ENCODE measurements at places on chromosomes 1 and 21.

DNA sequence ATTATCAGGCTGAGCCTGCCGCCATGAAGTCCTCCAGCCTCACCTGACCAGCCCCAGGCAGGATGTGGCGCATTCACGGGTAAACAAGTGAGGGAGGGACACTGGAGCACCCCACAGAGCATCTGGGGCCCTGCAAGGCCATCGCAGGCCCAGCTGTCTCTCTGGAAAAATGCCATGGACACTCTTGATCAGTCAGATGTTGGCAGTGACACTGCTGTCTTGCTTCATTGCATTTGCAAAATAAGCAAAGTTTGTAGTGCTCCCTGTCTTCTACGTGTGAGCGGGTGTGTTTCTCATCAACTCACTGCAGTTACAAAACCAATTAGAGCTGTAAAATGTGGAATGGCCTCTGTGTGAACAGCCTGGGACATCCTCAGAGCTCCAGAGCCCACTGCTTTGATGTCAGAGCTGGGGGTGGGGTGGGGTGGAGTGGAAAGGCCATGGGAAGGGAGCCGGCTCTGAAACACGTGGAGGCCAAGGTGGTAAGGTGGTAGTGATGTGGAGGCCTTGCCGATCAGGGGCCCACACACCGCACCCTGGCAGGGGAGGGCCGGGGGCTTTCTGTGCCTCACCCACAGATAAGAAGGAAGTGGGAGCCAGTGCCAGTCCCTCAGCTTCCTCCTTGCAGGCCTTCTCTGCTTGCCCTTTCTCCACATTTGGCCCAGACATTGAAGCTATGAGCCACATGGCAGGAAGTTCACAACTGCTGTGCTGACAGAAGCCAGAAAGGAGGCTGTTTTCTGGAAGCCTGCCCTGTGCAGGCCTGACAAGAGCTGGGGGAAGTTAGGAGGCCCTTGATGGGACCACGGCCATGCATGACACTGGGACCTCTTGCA is 254.9 kb downstream of the RHOU start:
- DNase-seq: no peak

GRCh38 chr1:109787211-109787844 is 23.6 kb upstream of the EPS8L3 start:
- no peak for DNase-seq

GRCh38 chr1:22607154-22607553 is 29.3 kb upstream of the C1QA start:
- no peak for DNase-seq

DNA sequence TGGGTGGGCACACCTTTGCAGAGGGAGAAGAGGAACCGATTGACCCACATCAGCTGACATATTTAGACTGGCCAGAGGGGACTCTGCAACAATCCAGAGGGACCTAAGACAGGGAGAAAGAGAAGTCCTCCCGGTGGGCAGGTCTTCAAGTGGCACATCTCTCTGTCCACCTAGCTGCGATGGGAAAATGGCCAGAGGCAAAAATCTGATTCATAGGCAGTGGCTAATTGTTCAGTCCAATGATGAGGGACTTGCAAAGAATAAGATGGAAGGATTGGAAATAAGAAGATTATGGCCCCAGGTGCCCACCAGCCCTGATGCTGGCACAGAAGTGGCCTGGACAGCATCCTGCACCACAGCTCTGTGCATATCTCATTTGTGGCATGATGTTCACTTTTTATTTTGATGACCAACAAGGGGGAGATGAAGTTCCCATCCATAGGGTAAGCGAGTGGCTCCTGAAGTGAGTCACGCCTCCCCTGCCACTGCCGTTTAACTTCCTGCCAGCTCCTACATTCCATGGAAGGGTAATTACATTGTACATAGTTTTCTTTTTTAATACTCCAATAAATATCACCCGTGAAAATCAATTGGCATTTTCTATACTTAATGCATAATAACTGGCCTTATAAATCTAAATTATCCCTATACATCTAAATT is 659.6 kb downstream of the MATN1 start:
- no peak for DNase-seq

DNA sequence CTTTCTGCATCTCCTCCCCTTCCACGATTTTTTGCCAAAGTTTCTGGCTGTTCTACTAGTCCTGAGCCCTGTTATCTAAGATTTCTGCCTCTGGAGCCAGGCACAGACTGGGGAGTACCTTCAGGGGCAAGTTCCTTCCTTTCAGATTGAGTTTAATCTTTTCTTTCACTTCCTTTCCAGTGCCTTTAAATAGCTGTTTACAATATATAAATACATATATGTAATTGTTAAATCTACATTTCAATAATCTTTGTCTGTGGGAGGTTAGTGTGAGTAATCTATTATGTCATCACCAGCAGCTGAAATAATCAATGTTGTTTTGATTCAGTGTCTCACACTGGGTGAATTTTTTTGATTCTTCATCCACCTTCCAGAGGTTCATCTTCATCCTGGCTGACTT is 31.8 kb downstream of the DIPK1A start:
- DNase-seq: no peak

- no peak for DNase-seq
Measured at GRCh38 chr1:170402476-170403311, 129.3 kb upstream of the GORAB start.

- no peak for DNase-seq
Measured at GRCh38 chr1:48643193-48643592, 133.5 kb downstream of the BEND5 start.
